ENCODE measurements at places on chromosomes 13 and 19.

- DNase-seq = no peak
Observed at GRCh38 chr19:17339088-17339741, 1.9 kb downstream of the GTPBP3 start.

DNA sequence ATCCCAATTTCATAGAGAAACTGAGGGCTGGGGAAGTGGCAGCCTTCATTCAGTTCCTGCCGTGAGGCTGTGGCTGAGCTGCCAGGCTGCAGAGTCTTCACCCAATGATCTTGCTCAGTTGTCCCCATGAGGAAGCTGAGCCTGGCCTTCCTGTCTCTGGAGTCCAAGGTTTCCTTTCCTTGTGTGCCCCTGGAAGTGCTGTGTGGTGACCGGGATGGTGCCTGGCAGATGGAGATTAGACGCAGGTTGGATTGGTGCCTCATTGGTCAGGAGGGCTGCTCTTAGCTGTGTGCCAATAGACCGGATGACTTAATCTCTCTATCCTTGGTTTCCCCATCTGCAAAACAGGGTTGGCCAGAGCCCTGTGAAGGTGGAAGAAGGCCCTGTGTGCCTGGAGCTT lies 24.6 kb downstream of the DNM2 start:
- DNase-seq = no peak

- no peak for DNase-seq
Observed at GRCh38 chr19:46622118-46622446, 2.8 kb downstream of the PTGIR start.

GRCh38 chr13:77928909-77929308 lies 10.3 kb upstream of the EDNRB start:
- DNase-seq = no peak

GRCh38 chr19:5553892-5554291 lies 13.9 kb downstream of the TINCR start:
- DNase-seq = no peak

GRCh38 chr19:56360841-56361240 lies 32.5 kb downstream of the ZNF582 start:
- DNase-seq = no peak

- no peak for DNase-seq
Observed at GRCh38 chr13:106623799-106624460, 56.0 kb upstream of the ARGLU1 start.

DNA sequence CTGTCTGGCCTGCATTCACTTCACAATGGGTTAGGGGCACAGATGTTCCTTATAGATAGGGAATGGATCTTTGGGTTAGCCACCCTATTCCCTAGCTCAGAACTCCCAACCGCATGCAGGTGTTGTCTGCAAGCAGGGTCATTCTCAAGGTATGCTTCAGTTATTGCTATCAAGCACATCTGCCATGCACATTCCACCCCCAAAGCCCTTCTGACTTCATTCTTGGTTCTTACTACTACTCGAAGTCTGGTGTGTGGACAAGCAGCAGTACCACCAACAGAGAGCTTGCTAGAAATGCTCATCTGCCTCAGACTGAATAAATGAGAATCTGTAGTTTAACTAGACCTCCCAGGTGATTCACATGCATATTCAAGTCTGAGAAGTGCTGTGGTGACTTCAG lies 31.3 kb downstream of the SERPINE3 start:
- no peak for DNase-seq

GRCh38 chr19:55152017-55152416 lies 3.0 kb upstream of the TNNT1 start:
- no peak for DNase-seq

DNA sequence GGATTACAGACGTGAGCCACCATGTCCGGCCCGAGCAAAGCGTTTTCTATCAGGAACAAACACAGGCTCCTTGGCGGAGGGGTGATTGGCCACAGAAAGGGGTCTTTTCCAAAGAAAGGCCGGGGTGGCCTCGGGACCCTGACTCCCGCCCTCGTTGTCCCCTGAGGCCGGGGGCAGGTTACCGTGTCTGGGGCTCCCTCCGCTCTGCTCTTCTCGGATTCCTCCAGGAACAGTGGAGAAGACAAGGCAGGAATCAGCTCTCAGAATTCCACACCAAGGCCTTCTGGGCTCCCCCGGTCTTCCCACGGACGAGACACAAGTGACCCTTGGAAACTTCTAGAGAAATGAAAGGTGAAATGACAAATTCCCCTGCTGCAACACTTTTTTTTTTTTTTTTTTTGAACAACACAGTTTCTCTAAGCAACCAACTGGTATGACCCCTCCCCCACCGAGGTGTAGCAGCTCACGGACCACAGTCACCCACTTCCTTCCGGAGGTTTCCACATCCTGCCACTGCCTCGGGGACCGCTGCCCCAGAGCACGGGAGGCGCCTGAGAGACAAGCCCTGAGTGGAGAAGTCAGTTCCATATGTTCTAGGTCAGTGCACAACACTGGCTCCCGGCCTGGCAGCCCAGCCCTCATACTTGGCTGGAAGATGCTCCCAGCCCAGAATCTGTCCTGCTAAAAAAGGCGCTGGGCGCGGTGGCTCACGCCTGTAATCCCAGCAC lies 11.0 kb downstream of the MOB3A start:
- no peak for DNase-seq

GRCh38 chr19:33561261-33561660 lies 39.7 kb upstream of the PEPD start:
- DNase-seq = no peak

- DNase-seq = no peak
Observed at GRCh38 chr19:51916167-51916566, 11.1 kb upstream of the ZNF613 start.

DNA sequence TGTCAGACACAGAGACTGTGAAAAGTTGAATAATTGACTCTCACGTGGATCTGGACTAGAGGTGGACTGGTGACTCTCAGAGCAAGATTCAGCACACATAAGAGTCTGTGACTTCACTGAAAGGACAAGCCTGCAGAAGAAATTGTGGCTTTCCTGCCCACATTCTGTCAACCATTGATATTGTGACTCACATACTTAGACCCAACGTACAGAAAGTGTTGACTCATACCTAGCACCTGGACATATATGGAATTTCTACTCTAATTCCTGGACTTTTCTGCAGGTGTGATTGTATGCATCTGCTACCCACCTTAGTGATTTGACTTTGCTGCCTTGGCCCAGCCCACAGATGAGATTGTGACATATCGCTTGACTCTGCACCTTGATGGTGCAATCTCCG lies 15.6 kb upstream of the ZNF730 start:
- DNase-seq = no peak

- no peak for DNase-seq
Observed at GRCh38 chr13:32976912-32977311, 39.3 kb upstream of the KL start.

GRCh38 chr13:30398601-30399072 lies 23.7 kb upstream of the UBE2L5 start:
- no peak for DNase-seq

DNA sequence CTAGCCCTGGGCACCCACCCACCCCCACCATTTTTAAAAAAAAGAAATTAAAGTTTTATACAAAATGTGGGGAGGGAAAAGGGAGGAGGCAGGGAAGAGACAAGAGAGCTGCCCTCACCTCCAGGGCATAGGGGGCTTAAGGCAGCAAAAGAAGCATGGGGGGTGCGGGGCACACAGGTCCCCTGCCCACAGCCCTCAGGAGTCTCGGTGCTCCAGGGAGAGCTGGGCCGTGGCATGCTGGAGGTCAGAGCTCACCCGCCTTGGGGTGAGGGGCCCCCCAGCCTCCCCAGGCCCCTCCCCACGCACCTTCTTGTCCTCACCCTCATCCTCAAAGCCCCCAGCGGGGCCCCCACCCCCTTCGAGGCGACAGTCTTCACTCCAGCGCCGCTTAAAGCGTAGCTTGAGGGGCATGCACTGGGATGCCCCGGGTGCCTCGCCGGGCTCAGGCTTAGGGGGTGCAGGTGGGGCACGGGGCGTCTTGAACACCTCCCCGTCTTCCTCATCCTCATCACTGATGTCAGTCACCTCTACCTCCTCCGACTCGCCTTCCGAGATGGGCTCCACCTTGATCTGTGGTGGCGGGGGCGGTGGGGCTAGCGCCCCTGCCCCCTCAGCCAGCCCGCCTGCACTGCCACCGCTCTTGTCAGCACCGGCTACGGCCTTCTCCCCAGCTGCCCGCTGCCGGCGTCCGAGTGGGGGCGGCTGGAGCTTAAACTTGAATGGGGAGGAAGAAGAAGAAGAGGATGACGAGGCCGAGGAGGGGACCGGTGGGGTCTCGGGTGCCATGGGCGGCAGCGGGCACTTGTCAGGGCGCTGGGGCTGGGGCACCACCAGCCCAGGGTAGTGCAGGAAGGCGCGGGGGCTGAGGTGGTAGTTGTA lies 6.1 kb upstream of the GSK3A start:
- no peak for DNase-seq

DNA sequence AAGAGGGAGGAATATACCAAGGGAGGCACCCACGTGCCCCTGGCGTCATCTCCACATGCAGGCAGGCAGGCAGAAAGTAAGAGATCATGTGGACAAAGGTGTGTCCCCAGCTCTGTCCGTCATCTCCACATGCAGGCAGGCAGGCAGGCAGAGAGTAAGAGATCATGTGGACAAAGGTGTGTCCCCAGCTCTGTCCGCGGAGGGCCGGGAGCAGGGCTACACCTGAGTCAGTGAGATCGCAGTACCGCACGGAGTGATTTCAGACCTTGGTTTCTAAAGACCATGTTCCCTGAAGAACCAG lies 22.2 kb downstream of the CAPS start:
- DNase-seq = no peak

DNA sequence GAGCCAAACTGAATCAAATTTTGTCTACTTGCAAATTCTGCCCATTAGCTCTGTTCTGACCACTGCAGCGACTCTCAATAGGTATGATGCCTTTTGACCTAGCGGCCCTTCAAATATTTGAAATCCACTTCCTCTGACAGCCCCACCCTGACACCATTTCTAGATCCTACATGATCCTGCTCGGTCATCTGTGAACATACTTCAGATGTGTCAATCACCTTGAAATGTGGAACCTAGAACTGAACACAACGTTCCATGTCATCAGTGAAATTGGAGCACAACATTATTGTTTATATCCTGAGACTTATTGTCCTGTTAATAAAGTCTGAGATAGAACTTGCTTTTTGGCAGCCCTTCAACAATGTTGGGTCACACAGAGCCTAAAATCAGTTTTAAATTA lies 98.2 kb downstream of the UBL3 start:
- DNase-seq = no peak

- no peak for DNase-seq
Observed at GRCh38 chr13:23801141-23801540, 88.1 kb downstream of the MIPEP start.

GRCh38 chr19:31258211-31259052 lies 90.8 kb downstream of the TSHZ3 start:
- DNase-seq = no peak

DNA sequence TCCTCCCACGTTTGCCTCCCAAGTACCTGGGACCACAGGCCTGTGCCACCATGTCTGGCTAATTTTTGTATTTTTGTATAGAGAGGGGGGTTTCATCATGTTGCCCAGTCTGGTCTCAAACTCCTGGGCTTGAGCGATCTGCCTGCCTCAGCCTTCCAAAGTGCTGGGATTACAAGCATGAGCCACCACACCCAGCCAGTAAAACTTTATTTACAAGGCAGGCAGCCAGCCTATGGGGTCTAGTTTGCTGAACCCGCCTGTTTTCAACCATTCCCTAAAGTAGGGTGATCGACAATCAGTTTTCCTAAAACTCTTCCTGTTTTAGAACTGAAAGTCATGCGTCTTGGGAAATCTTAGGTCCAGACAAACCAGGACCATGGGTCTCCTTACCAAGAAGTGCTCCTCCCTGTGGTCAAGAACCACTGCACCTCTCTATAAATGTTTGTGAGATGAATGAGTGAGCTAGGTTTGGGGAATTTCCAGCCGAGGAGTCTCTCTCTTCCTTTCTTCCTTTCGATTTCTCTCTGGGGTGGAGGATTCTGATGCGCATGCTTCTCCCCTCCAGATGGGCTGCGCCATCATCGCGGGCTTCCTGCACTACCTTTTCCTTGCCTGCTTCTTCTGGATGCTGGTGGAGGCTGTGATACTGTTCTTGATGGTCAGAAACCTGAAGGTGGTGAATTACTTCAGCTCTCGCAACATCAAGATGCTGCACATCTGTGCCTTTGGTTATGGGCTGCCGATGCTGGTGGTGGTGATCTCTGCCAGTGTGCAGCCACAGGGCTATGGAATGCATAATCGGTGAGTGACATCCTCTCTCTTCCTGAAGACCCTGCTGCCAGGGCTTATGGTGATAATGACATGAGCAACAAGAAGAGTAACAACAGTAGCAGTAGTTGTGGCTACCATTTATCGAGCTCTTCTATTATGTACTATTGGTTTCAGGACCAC lies 38.7 kb downstream of the ADGRE1 start:
- no peak for DNase-seq

GRCh38 chr13:81916461-81916860 lies 1575.5 kb upstream of the SPRY2 start:
- no peak for DNase-seq

GRCh38 chr19:33646306-33646705 lies 24.6 kb downstream of the CHST8 start:
- DNase-seq = no peak

DNA sequence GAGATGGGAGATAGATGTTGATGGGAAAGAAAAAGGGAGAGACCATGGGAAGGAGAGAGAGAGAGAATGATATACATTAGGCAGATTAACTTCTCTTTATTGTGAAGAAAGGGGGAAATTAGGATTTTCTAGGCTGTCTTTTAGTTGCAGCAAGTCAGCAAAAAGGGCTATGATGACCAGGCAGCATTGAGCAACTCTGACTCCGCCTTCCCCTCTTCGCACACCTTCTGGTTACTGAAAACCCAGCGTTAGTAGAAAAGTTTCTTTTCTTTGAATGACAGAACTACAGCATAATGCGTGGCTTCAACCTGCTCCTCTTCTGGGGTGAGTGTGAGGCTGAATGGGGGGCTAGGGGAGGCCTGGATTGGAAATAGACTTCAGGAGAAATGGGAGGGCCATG lies at the start of gene ADGRE1:
Gene ADGRE1, plus strand, starts transcription at position 264 of the 400 bp plus-strand sequence. Its CDS starts 30 bp downstream, at position 294.
- DNase-seq = no peak

DNA sequence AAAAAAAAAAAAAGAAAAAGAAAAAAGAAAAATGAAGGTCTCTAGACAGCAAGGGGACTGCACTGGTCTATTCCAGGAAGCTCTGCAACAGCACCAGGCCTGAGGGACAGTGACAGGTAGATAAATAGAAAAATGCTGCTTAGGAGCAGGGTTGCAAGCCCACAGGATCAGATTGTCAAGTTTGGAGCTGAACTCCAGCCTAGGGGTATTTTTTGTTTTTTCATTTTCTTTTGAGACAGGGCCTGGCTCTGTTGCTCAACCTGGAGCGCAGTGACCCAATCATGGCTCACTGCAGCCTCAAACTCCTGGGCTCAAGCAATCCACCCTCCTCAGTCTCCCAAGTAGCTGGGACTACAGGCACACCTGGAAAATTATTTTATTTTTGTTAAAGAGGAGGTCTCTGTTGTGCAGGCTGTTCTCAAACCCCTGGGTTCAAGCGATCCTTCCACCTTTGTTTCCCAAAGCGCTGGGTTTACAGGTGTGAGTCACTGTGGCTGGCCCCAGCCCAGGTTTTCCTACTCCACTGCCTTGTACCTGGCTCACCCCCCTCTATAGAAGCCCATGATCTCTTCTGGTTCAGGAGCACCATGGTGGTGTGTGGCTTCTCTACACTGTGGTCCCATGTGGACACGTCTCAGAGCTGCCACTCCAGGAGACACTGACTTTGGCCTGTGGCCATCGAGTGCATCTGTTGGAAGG lies 23.9 kb downstream of the POP4 start:
- DNase-seq = no peak

Data from iPS DF 19.7 (cell line).